ENCODE measurements at places on chromosomes 7 and 10. TPM values are rescaled to one million over a fixed set of nuclear protein-coding genes. Genes with fewer than 3 reads are reported as not detected.

The FGF8 gene
- total RNA-seq: not detected

The ERVW-1 gene
- not detected for total RNA-seq

The CNNM1 gene
- under 0.01 TPM for total RNA-seq

The PNLIPRP1 gene
- total RNA-seq: not detected

The DPP6 gene
- not detected for total RNA-seq

The COL17A1 gene
- 1,665 TPM for total RNA-seq

The LMTK2 gene
- total RNA-seq: 7.6 TPM
